B cell (primary cell): ENCODE measurements at places on chromosomes 4 and X. TPM values are rescaled to one million over a fixed set of nuclear protein-coding genes. Genes with fewer than 3 reads are reported as not detected.

Gene DOCK11
- 83.2 and 83.5 TPM in 2 replicates for total RNA-seq

Gene SPANXC
- not detected in 2 replicates for total RNA-seq

Gene EMCN
- total RNA-seq = not detected in 2 replicates

Gene CLDN34
- total RNA-seq = not detected in 2 replicates

Gene TCEAL7
- not detected in 2 replicates for total RNA-seq

Gene MTMR8
- total RNA-seq = 11.6 and 11.8 TPM in 2 replicates

Gene REPS2
- total RNA-seq = 4.9 and 9.4 TPM in 2 replicates

Gene TMEM33
- 36.9 and 39.2 TPM in 2 replicates for total RNA-seq

Gene FOXR2
- not detected in 2 replicates for total RNA-seq

Gene NEXMIF
- total RNA-seq = 2.3 and 2.5 TPM in 2 replicates

Gene TRMT2B
- 51.2 and 56.4 TPM in 2 replicates for total RNA-seq

Gene CENPVL1
- total RNA-seq = not detected in 2 replicates

Gene S100P
- not detected in 2 replicates for total RNA-seq

Gene GAGE13
- not detected in 2 replicates for total RNA-seq

Gene F11
- not detected in 2 replicates for total RNA-seq

Gene SMR3B
- total RNA-seq = not detected in 2 replicates

Gene ARHGAP6
- total RNA-seq = 2.1 and 2.6 TPM in 2 replicates

Gene EGF
- total RNA-seq = not detected in 2 replicates

Gene DCTD
- 66.0 and 75.8 TPM in 2 replicates for total RNA-seq

Gene ARHGAP24
- 141 and 156 TPM in 2 replicates for total RNA-seq

Gene BMP15
- not detected in 2 replicates for total RNA-seq

Gene NHS
- total RNA-seq = not detected in 2 replicates

Gene CABS1
- not detected in 2 replicates for total RNA-seq

Gene SLC16A2
- not detected in 2 replicates for total RNA-seq

Gene CXorf49
- not detected in 2 replicates for total RNA-seq

Gene CLDN2
- total RNA-seq = not detected in 2 replicates

Gene TMSB15A
- total RNA-seq = not detected in 2 replicates

Gene DDIT4L
- 0.12 TPM in 1 of 2 replicates, not detected in the other for total RNA-seq

Gene PRPS2
- 30.4 and 31.1 TPM in 2 replicates for total RNA-seq

Gene CNGA1
- total RNA-seq = not detected in 2 replicates

Gene TMEM156
- total RNA-seq = 59.9 and 61.4 TPM in 2 replicates

Gene ARHGEF9
- 29.3 and 35.3 TPM in 2 replicates for total RNA-seq

Gene CFAP47
- not detected in 2 replicates for total RNA-seq

Gene PLAC8
- 125 and 133 TPM in 2 replicates for total RNA-seq

Gene SLC6A14
- not detected in 2 replicates for total RNA-seq

Gene SHROOM3
- total RNA-seq = 0.91 and 1.1 TPM in 2 replicates

Gene TEX13B
- total RNA-seq = not detected in 2 replicates

Gene AWAT2
- total RNA-seq = not detected in 2 replicates

Gene NOX1
- total RNA-seq = not detected in 2 replicates

Gene MAGEB6B
- not detected in 2 replicates for total RNA-seq

Gene STAG2
- total RNA-seq = 115 and 117 TPM in 2 replicates

Gene TCEAL6
- total RNA-seq = not detected in 2 replicates

Gene ATP1B4
- total RNA-seq = not detected in 2 replicates

Gene MAGEB10
- not detected in 2 replicates for total RNA-seq

Gene RAB41
- not detected in 2 replicates for total RNA-seq

Gene MAB21L2
- total RNA-seq = not detected in 2 replicates

Gene SLC26A1
- 0.92 and 1.1 TPM in 2 replicates for total RNA-seq

Gene GABRB1
- not detected in 2 replicates for total RNA-seq

Gene DGAT2L6
- total RNA-seq = not detected in 2 replicates

Gene BCOR
- 65.3 and 66.1 TPM in 2 replicates for total RNA-seq

Gene UGT8
- total RNA-seq = 23.2 and 24.0 TPM in 2 replicates

Gene CT45A3
- not detected in 2 replicates for total RNA-seq
